Mucosa of descending colon (tissue), 3 donors: ENCODE measurements at places on chromosomes 12 and 14. TPM values are rescaled to one million over a fixed set of nuclear protein-coding genes. Genes with fewer than 3 reads are reported as not detected.

The PRIMA1 gene
- 3.0 TPM for total RNA-seq

The TMPRSS12 gene
- not detected for total RNA-seq

The SMCO2 gene
- not detected for total RNA-seq

The SCNN1A gene
- 130 TPM for total RNA-seq

DNA sequence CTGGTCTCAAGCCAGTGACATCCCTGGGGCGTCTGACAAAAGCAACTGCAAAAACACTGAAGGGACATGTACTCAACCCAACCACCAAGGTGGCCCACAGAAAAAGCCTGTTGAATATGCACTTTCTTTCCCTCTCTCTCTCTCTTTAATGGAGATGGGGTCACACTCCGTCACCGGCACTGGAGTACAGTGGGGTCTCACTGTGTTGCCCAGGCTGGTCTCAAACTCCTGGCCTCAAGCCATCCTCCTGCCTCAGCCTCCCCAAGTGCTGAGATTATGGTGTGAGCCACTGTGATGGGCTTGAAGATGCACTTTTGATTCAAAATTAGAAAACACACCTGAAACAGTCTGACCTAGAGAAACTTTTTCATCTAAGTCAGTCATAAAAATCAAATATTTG, 7.2 kb upstream of the CD27 start:
- DNase-seq: no peak

DNA sequence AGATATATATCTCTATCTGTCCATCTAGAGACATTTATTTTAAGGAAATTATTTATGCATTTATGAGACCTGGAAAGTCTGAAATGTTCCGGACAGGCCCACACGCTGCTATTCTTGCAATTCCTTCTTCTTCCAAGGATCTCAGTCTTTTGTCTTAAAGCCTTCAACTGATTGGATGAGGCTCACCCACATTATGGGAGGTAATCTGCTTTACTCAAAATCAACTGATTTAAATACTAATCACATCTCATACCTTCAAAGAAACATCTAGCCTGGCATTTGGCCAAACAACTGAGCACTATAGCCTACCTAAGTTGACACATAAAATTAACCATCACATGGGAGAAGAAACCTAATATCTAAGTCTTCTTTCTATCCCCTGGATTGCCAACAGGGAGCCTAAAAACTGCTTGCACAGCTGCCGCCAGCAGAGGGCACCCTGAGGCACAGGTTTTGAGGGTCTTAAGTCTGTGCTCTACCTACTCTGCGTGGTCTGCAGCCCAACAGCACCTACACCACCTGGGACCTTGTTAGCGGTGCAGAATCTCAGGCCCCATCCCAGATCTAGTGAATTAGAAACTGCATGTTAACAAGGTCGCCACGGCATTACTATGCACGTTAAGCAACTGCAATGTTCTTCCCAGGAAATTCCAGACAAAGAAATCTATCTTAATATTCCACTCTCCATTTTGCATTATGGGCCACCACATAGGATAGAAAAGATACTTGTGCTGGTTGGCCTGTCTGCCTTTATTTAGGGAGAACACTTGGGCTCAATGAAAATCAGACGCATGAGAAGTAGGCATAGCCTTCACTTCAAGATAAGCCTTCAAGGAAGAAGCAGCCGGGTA, 249.7 kb downstream of the FOXG1 start:
- no peak for DNase-seq

GRCh38 chr12:108576660-108577234, 14.4 kb downstream of the ISCU start:
- DNase-seq: no peak

- DNase-seq: no peak
Measured at GRCh38 chr14:61178226-61179060, 102.7 kb downstream of the TMEM30B start.

GRCh38 chr14:34165847-34166350, 215.0 kb upstream of the EGLN3 start:
- no peak for DNase-seq

- DNase-seq: no peak
Measured at GRCh38 chr14:99537399-99537798, 56.2 kb downstream of the CCNK start.

DNA sequence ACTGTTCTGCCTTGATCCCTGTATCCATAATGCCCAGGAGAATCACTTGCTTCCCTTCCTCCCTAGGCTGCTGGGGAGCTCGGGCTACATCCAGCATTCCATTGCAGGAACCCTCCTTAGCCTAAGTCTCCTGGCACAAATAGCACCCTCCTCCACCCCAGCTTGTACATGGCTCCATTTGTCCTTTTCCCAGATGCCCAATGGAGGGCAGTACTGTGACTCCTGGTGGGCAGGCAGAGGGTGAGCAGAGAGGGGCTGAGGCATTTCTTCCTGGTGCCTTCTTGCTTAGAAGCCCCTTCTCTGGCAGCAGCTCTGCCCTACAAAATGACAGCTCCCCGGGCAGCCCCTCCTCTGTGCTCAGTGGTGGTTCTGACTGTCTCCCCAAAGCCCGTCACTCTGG, 86.5 kb downstream of the RBM19 start:
- no peak for DNase-seq

GRCh38 chr12:46366771-46367170, 5.8 kb downstream of the SLC38A2 start:
- no peak for DNase-seq

DNA sequence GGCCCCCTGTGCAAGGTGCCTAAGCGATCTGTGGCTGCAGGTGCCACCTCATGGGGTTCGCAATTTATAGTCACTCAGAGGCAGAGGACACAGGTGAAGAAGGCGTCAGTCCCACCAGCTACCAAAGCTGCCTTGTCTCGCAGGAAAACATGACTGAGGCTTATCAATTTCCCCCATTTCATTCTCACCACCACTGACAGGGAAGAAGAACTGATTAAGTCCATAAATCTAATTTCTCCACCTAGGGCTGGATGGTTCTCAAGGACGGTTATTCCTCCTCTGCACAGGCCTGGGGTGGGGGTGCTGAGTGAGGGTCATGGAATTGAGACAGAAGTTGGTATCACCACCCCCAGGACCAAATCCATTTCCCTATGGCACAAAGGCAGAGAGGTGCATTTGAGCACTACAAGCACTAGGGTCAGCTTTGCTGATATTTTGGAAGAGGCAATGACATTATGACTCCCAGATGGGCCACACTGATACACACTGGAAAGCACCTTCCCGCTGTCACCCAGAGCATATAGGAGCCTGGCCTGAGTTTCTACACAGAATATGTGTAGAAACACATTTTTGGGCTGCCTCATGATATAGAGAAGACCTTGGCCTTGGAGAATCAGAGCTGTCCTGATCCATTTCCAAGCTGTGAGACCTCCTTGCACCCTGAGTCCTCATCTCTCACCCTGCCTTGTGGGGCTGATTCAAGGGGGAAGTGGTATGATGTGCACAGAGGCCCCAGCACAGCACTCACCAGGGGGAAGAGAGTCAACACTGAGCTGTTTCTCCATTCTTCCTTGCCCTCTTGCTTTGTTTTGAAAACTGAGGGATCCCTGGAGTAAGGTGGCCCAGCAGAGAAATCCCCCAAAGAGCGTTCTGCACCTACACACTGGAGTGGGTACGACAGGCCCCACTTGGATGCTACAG, 59.4 kb downstream of the PITPNM2 start:
- DNase-seq: no peak

DNA sequence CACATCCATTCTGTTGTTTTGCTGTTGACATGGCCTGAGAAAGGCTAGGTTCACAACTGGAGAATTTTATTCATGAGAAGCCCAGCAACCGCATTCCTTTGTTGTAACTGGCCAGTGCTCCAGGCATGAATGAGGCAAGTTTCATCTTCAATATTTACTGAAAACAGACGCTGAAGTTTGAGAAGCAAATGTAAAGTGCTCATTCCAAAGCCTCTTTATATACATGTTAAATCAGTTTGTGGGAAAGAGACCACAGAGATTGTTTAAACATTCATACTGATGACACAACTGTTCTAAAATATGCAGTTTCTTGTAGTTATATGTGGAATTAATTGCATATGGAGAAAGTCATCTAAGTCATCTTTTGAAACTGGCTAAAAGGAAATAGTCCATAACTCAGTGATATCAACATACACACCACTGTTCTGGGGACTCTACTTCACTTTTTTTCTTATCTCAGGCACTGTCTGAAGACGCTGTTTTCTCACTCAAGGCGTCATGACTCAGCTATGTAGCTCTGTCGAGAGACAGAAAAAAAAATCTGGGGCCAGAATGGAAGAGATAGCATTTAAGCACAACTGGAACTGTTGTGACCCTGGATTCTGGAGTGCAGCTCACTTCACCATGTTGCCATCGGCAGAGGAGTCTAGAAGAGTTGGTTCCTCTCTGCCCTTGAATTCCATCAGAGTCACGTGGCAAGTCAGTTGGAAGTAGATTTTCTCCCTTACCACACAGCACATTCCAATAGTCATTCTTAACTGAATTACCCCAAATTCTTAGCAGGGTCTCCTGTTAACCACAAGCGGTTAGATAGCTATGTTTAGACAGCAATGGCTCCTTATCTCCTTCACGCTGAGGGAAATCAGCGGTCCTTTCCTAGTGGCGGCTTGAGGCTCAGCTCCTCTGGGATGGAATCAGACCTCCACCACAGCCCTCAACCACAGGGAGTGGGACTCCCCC, 258.4 kb upstream of the HMGA2 start:
- no peak for DNase-seq

- peak; percentile 38 for DNase-seq
Measured at GRCh38 chr12:57766464-57767304, at the start of gene CYP27B1. Gene CYP27B1, minus strand, starts transcription at chr12:57767078. Its CDS starts 37 bp downstream, at chr12:57767041.

GRCh38 chr12:2453076-2453760, 341.6 kb upstream of the FKBP4 start:
- no peak for DNase-seq

- no peak for DNase-seq
Measured at GRCh38 chr12:24244801-24245200, 295.3 kb upstream of the SOX5 start.

GRCh38 chr14:67933266-67933665, 113.7 kb downstream of the RAD51B start:
- DNase-seq: no peak

- no peak for DNase-seq
Measured at GRCh38 chr14:61803755-61804154, 41.5 kb downstream of the SNAPC1 start.
